ENCODE measurements at places on chromosomes 7 and 10.

DNA sequence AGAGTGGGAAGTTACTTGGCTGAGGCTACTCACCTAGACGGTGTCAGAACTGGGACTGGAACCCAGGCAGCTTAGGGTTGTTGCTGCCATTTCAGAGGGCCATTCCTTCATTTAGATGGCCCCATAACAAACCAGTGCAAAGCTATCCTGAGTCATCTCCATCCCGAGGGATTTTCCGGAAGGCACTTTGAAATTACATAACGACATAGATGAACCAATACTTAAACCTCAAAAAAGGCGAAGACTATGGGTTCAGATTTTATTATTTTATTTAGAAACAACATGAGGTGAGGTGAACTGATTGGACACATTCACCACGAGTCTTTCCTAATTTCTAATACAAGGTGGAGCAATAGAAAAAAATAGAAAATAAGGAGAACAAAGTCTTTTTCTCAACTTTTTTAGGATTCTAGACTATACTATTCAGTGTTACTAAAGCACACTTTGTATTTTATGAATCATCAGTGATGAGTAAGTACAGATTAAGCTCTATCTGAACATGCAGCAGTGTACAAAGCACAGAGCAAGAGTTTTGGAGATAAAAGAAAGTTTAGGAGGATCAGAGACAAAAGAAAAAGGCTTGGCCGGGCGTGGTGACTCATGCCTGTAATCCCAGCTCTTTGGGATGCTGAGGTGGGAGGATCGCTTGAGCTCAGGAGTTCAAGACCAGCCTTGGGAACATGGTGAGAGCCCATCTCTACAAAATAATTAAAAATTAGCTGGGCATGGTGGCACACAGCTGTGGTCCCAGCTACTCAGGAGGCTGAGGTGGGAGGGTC, 79.5 kb upstream of the SVIL start:
- DNase-seq = no peak

DNA sequence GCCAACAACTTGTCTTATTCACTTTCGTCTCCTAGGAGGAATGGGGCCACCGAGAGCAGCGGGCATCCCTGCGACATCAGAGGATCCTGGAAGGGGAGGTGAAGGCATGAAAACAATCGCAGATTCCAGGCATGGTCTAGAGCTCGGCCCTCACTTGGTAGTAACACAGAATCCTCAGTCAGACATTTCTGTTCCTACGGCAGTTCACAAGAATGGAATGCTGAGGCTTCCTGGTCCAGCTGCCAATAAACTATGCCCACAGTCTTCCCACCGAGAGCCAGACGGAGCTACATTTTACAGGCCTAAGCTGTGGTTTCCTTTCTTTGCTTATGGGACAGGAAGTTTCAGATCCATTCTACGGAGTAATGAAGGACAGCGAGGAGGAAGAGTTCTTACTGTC, 75.8 kb downstream of the OR13A1 start:
- no peak for DNase-seq

GRCh38 chr10:72158176-72158575, 57.6 kb upstream of the ANAPC16 start:
- no peak for DNase-seq

DNA sequence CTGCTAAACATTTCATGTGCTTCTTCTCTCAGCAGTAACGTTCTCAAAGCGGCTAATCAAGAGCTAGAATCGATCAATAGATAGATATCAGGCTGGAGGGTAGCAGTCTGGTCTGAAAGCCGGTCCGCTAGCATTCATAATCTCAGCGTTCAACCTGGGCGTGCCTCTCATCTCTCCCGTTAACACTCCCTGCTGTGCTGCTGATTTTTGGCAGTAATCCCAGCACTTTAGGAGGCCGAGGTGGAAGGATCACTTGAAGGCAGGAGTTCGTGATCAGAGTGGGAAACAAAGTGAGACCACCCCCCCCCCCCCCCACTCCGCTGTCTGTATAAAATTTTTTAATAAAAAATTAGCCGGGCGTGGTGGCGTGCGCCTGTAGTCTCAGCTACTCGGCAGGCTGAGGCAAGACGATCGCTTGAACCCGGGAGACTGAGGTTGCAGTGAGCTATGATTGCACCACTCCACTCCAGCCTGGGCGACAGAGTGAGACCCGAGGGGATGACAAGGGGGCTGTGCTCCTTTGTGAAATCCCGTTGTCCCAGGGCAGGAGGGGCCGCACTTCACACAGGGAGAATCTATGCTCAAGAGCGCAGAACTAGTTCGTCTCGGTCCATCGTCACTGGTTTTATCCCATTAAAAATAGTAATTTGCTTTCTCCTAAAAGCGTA, 624 bp upstream of the CEP55 start:
- peak; percentile 43 for DNase-seq

DNA sequence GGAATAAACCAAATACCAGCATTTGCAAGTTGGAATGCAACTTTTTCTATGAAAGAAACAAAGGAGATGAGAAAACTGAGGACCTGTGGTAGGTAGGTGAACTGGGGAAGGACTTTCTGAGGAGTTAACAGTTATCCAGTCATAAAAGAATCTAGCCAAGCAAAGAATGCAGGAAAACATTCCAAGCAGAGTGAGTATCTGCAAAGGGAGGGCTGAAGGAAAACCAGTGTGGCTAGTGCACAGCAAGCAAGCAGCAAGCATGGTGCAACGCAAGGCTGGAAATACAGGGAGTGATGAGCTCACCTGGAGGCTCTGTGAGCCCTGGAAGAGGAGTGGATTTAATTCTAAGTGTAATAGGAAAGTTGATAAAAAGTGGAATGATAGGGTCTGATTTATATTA, 44.0 kb downstream of the RTKN2 start:
- DNase-seq = no peak

- no peak for DNase-seq
These were observed 92.6 kb downstream of the SPAG6 start for GRCh38 chr10:22437620-22438588.

GRCh38 chr10:44627591-44628354, 242.9 kb upstream of the CXCL12 start:
- DNase-seq = no peak

DNA sequence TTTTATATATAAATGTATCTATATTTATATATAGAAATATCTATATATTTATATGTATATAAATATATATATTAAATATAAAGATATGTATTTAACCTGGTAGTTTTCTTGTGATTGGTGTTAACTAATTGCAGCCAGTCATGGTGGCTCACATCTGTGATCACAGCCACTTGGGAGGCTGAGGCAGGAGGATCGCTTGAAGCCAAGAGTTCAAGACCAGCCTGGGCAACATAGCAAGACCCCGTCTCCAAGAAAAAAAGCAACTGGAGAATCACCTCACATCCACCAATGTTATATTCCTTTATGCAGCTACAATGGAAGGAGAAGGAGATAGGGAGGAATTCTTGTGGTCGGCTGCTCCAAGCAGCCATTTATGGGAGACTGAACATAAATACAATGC, 224.9 kb downstream of the BAMBI start:
- no peak for DNase-seq

DNA sequence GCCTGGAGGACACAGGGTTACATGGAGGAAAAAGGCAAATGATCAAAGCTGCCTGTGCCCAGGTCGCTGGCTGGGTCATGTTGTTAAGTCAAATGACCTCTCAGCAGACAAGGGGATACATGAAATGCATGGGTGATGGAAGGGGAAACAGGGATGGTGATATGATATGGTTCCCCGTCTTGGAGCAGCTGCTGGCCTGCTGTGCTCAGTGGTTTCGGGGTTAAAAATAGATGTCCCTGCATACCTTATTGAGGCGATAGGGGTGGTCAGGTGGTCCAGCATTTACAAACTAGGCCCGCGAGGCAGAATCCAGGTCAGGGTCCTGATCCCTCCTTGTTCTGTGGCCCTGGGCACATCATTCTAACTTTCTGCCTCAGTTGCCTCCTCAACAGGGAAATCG, 157.2 kb downstream of the PRPF18 start:
- DNase-seq = no peak

DNA sequence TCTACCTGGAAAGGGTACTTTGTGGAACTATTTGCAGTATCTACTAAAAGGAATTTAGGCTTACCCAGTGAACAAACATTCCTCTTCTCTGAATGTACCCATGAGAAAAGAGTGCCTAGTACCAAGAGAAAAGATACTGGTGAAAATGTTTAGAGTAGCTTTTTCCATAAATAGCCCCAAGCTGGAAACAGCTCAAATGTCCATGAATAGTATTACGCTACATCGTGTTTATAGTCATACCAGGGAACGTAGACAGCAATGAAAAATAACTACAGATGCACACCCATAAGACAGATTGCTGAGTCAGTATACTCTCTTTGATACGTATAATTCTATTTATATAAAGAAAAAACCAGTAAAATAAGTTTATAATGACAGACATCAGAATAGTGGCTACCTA, 285.9 kb downstream of the KLF6 start:
- no peak for DNase-seq

GRCh38 chr10:75895259-75895658, 463.8 kb downstream of the LRMDA start:
- DNase-seq = no peak

GRCh38 chr10:89120931-89121763, 86.0 kb downstream of the CH25H start:
- DNase-seq = no peak

GRCh38 chr7:139913021-139913844, 84.2 kb downstream of the TBXAS1 start:
- DNase-seq = no peak

DNA sequence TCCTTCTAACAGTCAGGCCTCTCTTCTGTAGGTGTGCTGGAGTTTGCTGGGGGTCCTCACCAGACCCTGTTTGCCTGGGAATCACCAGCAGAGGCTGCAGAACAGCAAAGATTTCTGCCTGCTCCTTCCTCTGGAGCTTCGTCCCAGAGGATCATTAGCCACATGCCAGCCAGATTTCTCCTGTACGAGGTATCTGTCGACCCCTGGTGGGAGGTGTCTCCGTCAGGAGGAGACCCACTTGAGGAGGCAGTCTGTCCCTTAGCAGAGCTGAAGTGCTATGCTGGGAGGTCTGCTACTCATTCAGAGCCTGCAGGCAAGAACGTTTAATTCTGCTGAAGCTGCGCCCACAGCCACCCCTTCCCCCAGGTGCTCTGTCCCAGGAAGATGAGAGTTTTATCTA, 611.1 kb upstream of the COBL start:
- no peak for DNase-seq

- no peak for DNase-seq
These were observed 73.8 kb upstream of the PRLHR start for GRCh38 chr10:118669020-118669791.

DNA sequence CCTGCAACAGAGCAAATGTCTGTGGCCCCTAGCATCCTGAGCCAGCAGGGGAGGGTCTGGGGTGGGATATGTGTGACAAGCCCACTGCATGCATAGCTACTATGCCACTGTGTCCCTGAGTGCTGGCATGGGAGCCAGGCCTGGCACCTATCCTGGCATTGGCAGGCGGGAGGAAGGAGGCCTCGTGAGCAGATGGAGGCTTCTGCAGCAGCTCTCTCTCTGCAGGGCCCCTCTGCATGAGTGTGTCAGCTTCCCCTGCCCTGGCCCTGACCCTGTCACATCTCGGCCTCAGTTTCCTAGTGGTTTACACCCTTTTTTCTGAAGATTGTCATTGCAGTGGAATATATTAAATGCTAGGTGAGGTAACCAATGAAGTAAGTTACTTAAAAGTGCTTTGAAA, 13.1 kb upstream of the IMPDH1 start:
- no peak for DNase-seq

GRCh38 chr7:50159154-50159553, 66.1 kb upstream of the ZPBP start:
- DNase-seq = no peak

- DNase-seq = no peak
These were observed 540.0 kb downstream of the TCERG1L start for GRCh38 chr10:130771491-130771946.

DNA sequence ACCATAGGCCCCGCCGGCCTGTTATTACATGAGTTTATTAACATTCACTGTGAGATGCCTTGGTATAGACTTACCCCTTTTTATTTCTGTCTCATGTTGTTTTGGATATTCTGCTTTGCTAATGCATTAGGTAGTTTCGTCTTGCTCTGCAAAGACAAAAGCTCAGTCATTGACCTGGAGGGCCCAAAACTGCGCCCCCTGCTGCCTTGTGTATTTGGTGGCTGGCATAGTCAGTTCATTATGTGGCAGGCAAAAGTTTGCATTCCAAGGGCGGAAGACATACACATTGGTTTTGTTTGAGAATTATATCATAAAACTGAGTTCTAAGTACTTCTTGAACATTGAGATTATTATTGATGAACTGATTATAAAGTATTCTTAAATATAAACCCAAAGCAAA, 372.5 kb downstream of the SDK1 start:
- peak; percentile 36 for DNase-seq

DNA sequence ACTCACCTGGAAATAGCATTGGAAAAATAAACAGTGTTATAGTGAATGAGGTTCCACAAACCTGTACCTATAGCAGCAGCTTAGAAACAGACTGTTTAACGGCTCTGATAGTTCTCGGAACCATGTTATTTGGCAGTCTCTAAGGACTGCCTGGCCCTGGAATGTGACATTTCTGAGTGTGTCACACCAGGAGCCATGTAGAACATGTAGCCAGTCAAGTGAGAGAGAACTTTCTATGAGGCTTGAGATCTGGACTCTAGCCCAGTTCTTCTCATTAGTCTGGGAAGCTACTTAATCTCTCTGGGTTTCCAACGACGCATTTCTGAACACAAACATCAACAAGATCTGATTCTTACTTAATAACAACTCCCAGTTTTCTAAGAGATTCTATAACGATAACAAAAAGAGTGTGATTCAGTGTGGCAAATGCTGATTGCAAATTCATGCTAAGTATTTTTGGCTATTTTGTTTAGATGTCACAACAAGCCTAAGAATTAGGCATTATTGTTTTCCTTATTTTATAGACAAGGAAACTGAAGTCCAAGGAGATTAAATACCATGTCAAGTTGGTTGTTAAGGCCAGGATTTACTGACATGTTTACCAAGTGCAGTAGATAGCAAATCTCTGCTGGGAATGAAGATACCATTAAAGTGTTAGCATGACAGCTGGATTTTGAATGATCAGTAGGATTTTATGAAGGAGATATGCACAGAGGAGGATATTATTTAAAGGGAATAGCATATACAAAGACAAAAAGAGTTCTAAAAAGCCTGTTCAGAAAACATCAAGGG, 47.2 kb downstream of the APBB1IP start:
- no peak for DNase-seq

GRCh38 chr7:1676550-1677078, 6.5 kb downstream of the ELFN1 start:
- DNase-seq = peak; percentile 15

All from activated CD4-positive, CD25-positive, alpha-beta regulatory T cell treated with anti-CD3 and anti-CD28 coated beads, Interleukin-2, amount 50 U/mL, for 72 hours (primary cell).